ENCODE measurements at places on chromosomes 2 and 18.

DNA sequence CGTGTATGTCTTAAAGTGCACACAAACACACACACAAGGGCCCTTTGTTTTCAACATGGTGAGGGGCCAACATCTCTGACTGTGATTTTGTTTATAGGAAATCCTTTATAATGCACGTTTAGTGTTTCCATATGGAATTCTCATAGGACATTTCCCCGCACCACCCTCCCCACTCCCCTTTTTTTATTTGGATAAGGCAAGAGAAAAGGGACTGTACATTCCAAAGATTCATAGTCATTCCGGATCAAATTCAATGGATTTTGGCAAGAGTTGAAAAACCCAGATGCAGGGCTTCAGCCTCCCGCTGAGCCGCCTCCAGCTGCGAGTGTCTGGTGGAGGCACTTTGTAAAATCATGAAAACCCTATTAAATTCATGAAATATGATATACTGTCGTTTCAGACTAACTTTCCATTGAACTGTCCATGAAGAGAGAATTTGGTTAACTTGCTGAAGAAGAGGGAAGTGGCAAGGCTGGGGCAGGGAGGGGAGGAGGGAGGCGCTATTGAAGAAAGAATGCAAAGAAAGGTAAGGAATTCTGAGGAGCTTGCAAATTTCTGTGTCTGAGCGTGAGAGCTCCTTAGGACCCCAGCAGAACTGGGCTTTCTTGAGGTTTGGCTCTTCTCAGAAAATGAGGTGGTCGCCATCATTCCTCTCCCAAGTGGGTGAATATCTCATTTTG, 25.8 kb upstream of the SLC14A2 start:
- peak; percentile 57 for DNase-seq

- no peak for DNase-seq
Observed at GRCh38 chr2:203399031-203399430, 70.8 kb downstream of the ABI2 start.

DNA sequence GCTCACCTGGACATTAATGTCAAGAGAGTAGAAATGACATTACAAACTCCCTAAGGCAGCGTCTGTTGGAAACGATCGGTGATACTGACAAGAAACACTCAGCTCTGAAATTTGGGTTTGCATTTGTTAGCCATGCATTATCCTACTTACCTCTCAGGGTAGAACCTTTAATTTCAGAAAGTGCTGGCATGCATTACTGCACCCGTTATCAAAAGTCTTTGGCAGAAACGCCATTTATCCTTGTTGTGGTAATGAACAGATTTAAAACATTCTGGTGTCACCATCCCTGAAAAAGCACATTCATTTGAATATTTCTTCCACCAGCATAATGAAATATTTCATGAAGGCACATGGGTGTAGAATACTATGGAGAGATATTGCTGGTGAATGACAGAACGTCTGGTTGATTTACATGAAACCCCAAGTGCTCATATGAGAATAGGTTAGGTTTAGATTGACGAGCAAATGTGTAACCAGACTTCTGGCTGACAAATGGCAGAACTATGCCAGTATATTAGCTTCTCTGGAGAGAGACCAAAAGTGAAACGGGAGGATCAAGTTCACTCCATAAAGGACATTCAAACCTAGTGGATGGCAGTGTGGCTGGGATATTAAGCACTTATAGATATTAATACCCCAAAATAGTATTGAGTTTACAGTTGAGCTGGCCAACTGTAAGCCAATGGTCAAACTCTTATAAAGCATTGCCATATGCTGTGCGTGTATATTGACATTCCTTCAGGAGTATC, 53.5 kb upstream of the ITGB6 start:
- DNase-seq: no peak

DNA sequence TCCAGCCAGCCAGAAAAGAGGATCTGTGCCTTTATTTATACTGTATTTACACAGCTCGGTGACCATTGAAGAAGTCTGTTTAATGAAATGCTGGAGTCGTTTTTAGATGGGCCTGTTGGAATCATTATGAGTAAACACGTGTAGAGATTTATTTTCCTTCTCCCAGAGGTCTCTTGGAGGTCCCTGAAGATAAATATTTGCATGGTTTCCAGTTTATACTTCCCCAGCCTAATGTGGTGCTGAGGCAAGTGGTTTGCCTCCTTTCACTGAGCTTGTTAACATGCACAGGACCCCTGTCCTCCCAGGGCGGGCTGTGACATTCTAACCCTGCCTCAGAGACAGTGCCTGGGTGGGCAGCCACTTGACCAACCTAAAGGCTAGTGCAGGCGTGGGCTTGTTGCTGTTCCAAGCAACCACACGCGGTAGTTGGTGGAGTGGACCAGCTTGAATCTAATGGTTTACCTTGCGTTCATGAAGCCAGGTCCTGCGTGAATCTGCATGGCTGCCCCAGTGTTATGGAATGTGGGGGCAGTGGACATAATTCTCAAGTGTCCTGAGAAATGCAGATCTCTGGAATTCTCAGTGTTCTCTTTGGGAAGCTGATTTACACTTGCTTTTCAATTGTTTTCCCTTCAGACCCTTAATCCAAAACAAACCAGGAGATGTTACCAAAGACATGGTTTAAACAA, 130.2 kb upstream of the DLX2 start:
- peak; percentile 51 for DNase-seq
